GM12891 (cell line): ENCODE measurements at places on chromosomes 1 and 21.

DNA sequence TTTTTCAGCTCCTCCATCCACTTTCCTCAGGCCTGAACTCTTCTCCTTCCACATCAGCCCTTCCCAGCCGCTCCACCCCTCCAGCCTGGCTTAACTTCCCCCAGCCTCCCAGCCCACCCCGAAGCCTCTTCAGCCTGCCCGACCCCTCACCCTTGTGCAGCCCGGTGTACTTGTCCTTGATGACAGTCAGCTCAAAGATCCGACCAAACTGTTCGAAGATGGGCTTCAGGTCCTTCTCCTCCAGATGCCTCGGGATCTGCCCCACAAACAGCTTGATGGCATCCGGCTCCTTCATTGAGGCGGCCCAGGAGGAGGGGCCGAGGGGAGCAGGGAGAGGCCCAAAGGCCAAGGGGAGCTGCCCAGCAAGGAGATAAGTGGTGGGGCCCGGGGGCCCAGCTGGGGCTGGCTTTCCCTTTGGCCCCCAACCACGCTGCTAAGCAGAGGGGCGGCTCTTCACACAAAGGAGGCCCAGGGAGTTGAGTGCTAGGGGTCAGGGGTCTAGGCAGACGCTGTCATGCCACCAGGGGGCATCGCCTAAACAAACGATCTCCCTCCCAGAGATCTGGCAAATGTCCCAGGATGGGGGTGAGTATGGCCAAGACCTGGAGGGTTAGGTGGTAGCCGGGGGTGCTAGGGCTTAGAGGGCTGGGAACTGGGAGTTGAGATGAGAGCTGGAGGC lies 738 bp downstream of the CELF3 start:
- no peak for DNase-seq

DNA sequence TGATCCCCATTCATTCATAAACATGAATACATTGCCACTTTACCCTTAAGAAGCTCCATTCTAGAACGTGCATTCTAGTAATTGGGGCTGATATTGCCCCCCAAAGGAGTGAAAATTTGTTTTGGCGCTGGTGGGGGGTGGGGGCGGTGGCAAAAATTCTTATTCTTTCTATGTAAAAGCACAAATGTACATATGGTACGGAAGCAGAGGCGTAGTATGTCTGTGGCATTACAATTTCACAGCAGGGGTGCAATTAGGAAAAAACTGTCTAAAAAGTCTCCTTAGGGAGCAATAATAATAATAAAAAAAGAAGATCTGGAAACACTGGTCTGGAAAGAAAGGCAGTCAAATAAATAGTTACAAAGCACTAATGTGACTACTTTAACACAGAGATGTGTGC lies 40.4 kb upstream of the TMEM51 start:
- DNase-seq: no peak

- DNase-seq: no peak
Observed at GRCh38 chr1:93715529-93716126, 34.0 kb upstream of the BCAR3 start.

DNA sequence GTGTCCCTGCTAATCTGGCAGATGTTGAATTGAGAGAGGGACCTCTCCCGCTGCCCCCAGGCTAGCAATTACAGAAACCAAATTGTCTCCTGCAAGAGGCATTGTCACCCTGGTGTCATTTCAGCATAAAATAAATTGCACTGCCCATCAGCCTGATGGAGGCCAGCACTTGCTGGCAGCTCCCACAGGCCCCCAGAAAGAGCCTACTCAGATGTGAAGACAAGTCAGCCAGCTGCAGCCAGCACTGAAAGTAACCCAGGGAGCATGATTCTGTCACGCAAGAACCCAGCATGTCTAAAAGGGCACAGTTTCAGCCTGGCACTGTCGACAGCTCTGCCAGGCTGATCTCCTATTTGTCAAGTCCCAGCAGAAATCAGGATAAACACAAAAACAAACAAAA lies 110.3 kb upstream of the CTTNBP2NL start:
- DNase-seq: no peak

GRCh38 chr21:33824156-33824941 lies 91.3 kb downstream of the ATP5PO start:
- DNase-seq: no peak

DNA sequence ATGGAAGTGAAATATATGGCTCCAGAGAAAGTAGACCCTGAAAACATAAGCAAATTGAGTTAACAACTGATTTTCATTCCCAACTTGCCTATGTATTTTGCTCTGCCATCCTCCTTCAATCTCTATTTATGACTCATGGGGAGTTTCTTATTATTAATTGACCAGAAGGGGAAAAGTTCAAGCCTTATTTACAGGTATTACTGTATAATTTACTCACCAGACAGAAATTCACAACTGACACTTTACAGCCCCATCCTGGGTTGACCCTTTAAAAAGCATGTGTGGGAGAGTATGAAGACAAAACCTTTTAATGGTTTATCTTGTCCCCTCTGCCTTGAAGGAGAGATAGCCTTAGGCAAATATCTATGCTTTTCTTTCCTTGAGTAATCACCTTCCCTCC lies 39.8 kb upstream of the C1orf53 start:
- DNase-seq: no peak

DNA sequence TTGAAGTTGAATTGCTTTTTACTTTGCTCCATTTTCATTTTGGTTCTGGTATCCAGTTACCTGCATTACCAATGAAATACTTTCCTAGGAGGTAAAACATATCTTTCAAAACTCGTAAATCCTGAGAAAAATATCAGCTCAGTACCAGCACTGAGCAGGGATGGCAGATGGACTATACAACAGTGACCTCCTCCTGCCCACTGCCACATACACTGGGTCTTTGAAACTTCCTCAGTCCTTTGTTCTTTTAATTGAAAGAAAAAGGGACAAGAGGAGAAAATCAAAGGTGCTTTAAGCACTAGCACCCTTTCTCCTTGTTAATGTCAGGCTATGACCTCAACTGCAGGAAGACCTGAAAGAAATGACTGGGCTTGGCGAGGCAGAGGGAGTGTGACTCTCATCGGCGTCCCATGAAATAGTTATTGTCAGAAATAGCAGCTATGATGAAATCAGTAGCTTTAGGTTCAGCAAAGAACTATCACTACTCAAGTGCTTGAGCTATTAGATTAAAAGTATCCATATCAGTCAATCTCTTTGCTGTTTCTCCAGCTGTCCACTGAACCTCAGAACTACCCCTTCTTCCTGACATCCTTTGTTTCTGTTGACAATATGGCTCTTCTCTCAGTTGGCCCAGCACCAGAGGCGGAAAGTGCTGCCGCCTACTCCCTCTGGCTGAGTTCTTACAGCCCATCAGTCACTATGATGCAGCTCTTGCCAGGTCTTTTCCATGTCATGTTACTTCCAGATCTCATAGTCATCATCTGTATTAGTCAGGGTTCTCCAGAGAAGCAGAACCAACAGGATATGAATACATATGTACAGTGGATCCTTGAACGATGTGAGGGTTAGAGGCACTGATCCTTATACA lies 207.0 kb upstream of the MAP1LC3C start:
- no peak for DNase-seq

GRCh38 chr1:221394011-221394544 lies 347.8 kb downstream of the DUSP10 start:
- DNase-seq: no peak

GRCh38 chr1:43614891-43615290 lies 35.1 kb upstream of the KDM4A start:
- DNase-seq: no peak

DNA sequence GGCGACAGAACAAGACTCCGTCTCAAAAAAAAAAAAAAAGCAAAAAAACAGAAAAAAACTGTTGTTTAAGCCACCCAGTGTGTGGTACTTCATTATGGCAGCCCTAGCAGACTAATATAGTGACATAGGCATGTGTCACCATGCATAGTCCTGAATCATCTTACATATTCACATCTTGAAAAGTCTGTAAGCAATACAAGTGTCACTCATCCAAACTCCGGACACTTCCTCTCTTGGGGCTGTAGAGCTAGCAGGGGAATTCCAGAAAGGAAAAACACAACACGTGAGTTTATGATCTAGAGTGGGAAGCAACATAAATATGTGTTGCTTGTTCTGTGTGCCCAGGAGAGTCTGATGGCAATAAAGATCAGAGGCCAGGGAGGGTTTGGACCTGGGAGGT lies 81.6 kb upstream of the KCNE2 start:
- DNase-seq: no peak

DNA sequence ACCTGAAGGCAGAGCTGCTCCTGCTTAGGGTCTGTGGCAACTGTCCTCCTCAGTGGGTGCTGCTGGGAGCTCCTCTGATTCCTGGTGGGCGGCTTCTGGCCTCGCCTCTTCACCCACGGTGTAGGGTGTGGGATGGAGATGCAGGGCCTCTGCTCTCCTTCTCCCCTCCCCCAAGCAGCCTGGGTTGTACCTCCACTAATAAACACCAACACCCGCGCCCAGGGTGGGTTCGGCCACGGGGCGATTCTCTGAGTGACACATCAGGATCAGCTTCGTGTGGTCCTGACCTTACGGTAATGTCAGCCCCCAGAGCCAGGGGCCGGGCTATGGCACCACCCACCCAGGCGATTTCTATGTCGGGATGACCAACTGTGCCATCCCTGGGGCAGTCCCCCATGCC lies 23.7 kb downstream of the KRTAP10-1 start:
- no peak for DNase-seq

GRCh38 chr1:245056913-245057312 lies 97.9 kb upstream of the KIF26B start:
- no peak for DNase-seq

GRCh38 chr1:41641941-41642527 lies 157.6 kb upstream of the EDN2 start:
- DNase-seq: no peak
